ENCODE measurements at places on chromosomes 4 and X.

- DNase-seq, result no peak
Observed at GRCh38 chrX:40022421-40022820, 75.3 kb downstream of the BCOR start.

DNA sequence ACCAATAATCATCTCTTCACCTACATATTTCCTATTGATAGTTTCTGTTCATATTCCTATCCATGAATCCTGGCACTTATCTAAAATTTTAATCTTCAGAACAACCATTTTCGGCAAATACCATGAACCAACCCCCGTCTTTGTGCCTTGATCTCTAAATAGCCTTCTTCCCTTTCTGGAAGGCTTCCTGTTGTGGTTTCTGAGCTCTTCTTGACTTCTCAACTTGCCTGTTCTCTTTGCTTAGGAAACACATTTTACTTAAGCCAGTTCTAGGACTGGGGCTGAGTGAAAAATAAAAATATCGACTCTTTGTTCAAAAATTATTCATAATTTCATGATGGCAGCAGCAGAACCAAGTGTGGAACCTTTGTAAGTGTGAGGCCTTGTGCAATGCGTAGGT lies 882.4 kb downstream of the C4orf33 start:
- no peak for DNase-seq

GRCh38 chr4:165461159-165461821 lies 82.5 kb downstream of the CPE start:
- no peak for DNase-seq

GRCh38 chrX:108070891-108071290 lies 20.5 kb downstream of the PSMD10 start:
- no peak for DNase-seq

DNA sequence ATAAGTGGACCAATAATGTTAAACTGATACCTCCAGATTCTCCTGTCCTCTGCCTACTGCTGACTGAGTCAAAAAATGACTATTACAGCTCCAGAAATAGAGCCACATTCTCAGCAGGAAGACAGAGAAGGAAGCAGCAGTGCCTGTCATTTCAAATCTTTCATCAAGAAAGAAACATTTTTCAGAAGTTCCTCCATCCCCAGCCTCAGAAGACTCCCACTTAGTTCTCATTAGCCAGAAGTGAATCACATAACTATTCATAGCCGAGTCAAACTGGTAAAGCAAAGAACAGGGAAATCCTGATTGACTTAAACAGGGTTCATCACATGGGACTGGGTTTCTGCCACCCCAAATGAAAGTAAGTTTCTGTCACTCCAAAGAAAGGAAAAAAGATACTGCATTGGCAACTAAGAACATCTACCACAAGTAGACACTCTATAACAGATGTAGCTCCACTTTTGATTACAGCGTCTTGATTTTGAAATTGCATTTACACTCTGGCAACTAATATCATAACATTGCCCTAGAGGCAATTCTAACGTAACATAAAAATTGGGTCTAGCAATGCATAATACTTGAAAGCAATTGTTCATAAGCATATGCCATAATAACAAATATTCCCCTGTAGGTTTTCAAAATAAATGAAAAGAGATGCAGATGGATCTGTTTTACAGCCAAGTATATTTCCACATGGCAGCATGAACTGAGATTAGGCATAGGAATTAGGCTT lies 599.8 kb downstream of the GALNTL6 start:
- no peak for DNase-seq

DNA sequence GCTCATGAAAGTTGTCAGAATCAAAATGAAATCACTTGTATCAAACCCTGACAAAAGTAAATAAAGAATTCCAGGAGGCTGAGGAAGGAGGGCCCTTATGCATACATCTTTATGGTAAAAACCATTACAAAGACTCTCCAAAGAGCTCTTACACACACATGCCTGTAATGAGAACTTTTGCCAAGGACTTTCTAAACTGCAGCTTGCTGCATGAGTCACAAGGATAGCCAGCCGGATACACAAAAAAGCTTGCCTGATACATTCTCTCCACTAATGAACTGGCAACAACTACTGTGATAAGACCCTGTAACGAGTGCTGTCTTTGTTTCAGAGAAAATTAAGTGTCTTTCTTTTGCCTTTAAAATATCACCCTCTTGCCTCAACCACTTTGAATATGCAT lies 618.1 kb downstream of the PPP4R3C start:
- no peak for DNase-seq

- DNase-seq, result no peak
Observed at GRCh38 chrX:9171841-9172463, 138.0 kb upstream of the FAM9B start.

- DNase-seq, result no peak
Observed at GRCh38 chr4:39320381-39321115, 45.6 kb downstream of the RFC1 start.

DNA sequence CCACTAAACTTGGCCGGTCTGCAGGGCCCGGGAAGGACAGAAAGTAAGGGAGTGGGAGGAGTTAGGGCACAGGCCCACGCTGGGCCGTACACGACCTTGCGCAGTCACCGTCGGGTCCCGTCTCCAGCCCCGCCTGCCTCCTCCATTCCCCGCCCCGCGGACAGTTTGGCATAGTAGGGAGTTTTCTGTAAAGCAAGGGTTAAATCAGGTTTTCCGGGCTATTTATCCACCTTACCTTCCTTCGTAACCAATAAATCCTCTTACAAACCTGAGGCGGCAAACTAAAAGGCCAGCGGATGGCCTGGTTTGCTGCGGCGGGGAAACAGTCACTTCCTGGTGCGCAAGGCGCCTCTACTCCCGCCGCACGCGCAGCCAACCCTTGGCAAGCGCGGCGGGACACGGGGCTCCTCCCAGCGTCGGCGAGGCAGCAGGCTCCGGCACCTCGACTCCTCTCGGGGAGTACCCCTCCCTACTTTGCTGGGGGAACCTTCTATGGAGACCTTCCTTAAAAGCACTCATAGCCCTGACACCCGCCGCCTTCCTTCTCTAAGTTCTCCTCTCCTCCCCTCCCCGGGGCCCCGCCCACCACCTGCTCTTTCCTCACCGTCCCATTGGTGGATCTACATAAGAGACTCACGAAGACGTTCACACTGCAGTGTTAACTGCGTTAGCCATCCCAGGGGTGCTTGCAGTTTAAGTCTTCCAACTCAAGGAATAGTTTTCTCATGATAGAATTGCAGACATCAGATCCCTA lies at the start of gene TRMT2B:
Gene TRMT2B, minus strand, starts transcription at position 563 of the 754 bp plus-strand sequence. CDS start 9,822 bp downstream, outside the sequence.
- peak; percentile 81 for DNase-seq

All from NCI-H510A treated with DMSO at 0.1 percent for 48 hours (cell line).